ENCODE measurements at places on chromosomes 13 and 19. TPM values are rescaled to one million over a fixed set of nuclear protein-coding genes. Genes with fewer than 3 reads are reported as not detected.

PPP2R1A gene
- 203 TPM for total RNA-seq

ZNF606 gene
- total RNA-seq: 9.6 TPM

DNA sequence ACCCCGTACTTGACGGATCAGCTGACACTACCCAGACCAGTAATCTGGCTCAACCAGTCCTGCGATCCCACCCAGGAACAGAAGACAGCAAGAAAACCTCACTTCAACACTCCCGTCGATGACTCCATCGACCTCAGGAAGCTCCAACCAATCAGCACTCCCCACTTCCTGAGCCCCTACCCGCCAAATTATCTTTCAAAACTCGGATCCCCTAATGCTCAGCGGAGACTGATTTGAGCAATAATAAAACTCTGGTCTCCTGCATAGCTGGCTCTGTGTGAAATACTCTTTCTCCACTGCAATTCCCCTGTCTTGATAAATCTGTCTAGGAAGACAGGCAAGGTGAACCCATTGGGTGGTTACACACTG, 1.2 kb downstream of the LSM4 start:
- peaks cover 61% of the 10 kb centered on the region for H3K4me1 ChIP-seq
- peak overlapping the region; percentile 96 for H3K27ac ChIP-seq
- peak; percentile 61 for DNase-seq

- DNase-seq: no peak
- no peak overlapping the region for H3K27ac ChIP-seq
- peaks cover 10% of the 10 kb centered on the region for H3K27me3 ChIP-seq
- no peak overlapping the region for H3K4me3 ChIP-seq
- peaks cover 17% of the 10 kb centered on the region for H3K4me1 ChIP-seq
- no peaks in the 10 kb centered on the region for H3K36me3 ChIP-seq
Observed at GRCh38 chr19:48659768-48660167, 13.0 kb downstream of the NTN5 start.

- no peak for DNase-seq
- H3K4me1 ChIP-seq: no peaks in the 10 kb centered on the region
- no peak overlapping the region for H3K27ac ChIP-seq
- H3K27me3 ChIP-seq: no peaks in the 10 kb centered on the region
- H3K36me3 ChIP-seq: no peaks in the 10 kb centered on the region
Observed at GRCh38 chr13:90690458-90691080, 656.9 kb upstream of the MIR17HG start.

All from activated CD4-positive, alpha-beta memory T cell treated with anti-CD3 and anti-CD28 coated beads, Interleukin-2, amount 10 ng/mL, durations not matched to agents 7 days and 5 days (primary cell).